Ecto neural progenitor cell (in vitro differentiated cells): ENCODE measurements at places on chromosomes 11 and 22.

DNA sequence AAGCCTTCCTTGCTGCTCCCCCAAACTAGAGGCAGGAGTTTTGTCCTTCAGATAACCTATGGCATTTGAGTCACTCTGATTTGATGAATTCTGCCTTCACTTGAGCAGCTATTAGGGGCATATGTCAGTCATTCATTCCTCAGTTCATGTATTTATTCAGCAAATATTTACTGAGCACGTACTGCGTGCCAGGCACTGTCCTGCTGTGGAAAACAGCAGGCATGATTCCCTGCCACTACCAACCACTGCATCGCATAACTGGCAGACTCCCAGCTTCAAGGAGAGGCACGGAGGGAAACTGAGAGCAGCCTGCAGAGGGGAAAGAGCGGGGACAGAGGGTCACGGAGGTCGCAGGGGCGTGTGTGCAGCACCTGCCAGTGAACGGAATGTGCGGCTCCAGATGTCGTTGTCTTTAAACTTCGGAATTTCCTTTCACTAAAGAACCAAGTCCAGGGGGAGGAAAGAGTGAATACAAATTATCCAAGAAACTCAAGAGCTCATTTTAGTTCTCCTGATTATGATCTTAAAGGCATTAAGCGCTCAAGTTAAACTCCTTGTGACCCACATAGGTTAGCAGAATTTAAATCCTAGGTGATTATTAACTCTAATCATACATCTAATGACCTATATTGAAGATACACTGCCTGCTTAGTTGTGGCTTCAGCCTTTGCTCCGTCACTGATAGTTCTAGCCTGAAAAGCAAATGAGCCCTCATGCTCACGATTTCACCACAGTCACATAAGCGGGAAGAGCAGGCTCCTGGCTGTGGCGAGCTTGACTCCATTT, 12.6 kb downstream of the PPARA start:
- DNase-seq, result no peak

- DNase-seq, result no peak
Observed at GRCh38 chr22:43969021-43969878, 14.0 kb downstream of the SAMM50 start.

GRCh38 chr11:65554057-65554818, 3.9 kb downstream of the LTBP3 start:
- DNase-seq, result no peak

DNA sequence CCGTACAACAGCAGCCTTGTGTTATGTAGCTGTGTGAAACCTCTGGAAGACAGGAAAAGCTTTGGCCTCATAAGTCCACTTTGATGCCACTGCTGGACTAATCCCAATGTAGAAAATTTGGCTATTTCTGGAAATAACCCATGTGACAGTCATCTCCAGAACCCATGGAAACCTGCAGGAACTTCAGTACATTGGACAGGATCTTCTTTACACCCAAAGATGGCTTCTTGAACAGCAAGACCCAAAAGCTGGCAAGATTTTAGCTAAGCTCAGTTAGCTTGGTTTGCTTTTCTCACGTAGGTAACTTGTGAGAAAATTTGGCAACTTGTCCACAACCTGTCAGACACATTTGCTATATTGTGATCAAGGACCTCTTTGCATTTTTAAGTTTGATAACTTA, 74.8 kb upstream of the RCN1 start:
- no peak for DNase-seq

DNA sequence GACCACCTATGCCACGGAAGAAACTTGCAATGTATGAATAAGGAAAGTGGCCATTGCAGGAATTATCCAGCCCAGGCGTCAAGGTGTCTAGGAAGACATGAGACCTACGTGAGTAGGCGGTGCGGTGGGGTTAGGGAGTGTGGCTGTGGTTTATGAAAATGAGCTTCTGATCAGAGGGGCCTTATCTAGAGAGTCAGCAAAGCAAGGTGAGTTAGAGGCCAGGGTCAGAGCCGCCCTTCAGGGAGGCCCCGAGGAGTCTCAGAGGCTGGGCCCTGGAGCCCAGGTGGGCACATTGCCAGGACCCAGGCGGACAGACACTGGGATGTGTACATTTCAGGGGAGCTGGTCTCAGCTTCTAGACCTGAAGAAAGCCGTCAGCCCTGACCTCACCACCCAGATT, 13.8 kb upstream of the LINC01488 start:
- DNase-seq, result no peak

DNA sequence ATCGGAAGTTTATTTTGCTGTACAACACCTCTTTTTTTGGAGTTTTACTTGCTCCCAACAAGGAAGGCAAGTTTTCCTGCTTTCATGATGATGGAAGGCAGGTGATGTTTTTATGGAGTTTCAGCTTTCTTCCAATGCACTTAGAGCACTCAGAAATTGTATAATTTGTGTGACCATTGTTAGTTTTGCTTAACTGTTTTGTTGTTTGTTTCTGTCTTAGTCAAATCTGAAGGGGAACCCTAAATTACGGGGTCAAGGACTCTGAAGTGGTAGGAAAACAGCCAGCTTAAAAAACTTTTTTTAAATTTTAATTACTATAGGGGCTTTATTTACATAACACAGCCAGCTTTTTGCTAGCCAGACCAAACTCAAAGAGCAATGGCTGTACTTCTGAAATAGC, 14.7 kb downstream of the APOL6 start:
- no peak for DNase-seq

- peak; percentile 90 for DNase-seq
Observed at GRCh38 chr11:117876341-117877119, at the start of gene FXYD6. Gene FXYD6, minus strand, starts transcription at chr11:117876658. Its CDS starts 33,882 bp downstream, at chr11:117842776.

- DNase-seq, result no peak
Observed at GRCh38 chr11:70324376-70325115, 54.1 kb downstream of the PPFIA1 start.

DNA sequence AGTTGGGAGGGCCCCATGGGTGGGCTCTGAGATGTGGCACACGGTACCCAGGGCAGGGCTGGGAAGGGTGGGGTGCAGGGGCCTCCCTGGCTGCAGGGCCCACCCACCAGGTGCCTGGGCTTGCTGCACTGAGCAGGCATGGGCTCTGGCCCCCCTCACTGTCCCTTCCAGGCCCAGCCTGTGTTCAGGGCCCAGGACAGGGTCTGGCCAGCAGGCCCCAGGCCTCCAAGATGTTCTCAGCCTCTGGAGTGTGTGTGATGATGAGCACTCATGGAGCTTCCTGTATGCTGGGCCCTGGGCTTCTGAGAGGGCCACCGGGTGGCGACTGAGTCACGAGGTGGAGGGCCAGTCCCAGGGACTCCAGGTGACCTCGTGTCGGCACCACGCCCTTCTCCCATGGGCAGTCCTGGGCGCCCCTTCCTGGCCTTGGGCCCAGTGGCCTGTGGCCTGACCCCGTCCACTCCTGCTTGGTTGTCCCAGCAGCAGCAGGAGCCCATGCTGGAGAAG, 55.9 kb upstream of the CCDC188 start:
- no peak for DNase-seq
